SK-N-MC (cell line): ENCODE measurements at places on chromosomes 2 and 18.

- DNase-seq, result no peak
These were observed 45.6 kb downstream of the APLF start for GRCh38 chr2:68512966-68513365.

DNA sequence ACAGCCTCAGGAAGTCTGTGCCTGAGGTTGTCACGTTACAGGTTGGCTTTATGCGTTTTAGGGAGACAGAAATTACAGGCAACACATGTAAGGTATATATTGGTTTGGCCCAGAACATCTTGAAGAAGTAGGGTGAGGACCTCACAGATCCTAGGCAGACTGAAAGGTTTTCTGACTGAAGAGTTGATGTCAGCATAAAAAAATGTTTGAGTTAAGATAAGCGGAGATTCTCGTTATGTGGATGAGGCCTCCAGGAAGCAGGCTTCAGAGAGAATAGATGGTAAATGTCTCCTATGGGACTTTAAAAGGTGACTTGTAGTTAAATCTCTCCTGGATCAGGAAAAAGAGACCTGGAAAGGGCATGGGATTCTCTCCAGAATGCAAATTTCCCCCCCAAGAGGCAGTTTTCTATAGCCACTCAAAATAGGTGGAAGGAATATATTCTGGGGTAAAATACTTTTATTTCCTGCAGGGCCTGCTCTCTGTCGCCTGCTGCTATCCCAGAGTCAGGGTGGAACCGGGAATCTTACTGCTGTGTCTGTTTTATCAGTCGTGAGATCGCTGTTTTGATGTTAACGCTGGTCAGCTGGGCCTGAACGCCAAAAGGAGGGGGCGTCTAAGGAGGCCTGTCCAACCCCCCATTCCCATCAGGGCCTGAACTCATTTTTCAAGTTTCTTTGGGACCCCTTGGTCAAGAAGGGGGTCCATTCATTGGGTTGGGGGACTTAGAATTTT is 171.1 kb downstream of the HDAC4 start:
- no peak for DNase-seq

DNA sequence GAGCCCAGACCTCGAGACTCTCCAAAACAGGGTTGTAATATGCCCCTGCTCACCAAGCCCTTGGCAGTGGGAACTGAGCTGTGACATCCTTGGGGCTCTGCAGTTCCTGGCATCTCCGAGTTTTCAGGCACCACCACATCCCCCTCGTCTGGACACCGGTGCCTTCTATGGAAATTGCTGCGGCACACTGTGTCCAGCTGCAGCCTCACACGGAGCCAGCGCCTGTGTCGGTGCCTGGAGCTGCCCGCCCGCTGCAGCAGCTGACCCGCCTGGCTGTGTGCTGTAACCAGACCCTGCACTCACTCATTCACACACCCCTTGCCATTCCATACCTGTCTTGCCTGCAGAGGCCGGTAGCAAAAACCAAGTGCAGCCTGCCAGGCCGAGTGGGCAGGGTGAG is 11.8 kb downstream of the IWS1 start:
- DNase-seq, result no peak

DNA sequence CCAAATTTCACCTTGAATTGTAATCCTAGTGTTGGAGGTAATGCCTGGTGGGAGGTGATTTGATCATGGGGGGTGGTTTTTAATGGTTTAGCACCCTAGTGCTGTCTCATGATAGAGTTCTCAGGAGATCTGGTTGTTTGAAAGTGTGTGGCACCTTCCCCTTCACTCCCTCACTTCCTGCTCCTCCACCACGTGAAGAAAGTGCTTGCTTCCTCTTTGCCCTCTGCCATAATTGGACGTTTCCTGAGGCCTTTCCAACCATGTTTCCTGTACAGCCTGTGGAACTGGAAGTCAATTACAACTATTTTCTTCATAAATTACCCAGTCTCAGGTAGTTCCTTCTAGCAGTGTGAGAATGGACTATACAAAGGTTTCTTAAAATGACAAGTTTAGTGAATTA is 251.8 kb upstream of the NETO1 start:
- DNase-seq, result no peak

DNA sequence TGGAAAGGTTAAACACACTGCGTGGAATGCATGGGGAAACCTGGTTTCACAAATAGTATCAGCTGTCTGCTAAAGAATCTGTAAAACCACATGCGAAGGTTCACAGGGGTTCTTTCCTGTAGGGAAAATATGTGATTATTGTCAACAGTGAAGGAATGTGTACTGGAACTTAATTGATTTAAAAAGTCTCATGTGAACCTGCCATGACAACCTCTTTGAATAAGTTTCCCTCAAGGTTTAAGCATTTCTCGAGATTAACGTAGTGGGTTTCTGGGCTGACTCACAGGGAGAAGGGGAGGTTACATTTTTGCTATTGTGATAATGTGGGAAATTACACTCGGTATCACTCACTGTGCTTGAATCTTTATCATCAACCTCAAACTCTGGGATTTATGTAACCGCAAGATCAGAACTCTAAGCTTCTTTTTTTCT is 28.2 kb upstream of the IL1R1 start:
- no peak for DNase-seq

DNA sequence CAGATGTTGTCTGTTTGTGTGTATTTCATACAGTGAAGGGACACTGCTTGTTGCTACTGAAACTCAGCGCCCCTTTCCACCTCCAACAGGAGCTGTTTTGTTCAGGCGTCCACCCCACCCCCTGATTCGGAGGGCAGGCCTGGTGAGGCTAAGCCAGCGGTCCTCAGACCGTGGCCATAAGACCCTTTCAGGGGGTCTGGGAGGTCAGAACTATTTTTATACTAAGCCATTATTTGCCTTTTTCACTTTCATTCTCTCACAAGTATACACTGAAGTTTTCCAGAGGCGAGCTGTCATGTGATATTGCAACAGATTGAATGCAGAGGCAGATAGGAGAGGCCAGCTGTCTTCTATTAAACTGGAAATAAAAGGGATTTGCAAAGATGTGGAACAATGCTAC is 39.7 kb upstream of the IGFBP5 start:
- DNase-seq, result no peak
